ENCODE measurements at places on chromosomes 5 and 9. TPM values are rescaled to one million over a fixed set of nuclear protein-coding genes. Genes with fewer than 3 reads are reported as not detected.

The LHX3 gene
- not detected for total RNA-seq

The RORB gene
- total RNA-seq: 0.06 TPM

The CCDC192 gene
- total RNA-seq: 0.51 TPM

The FIBCD1 gene
- total RNA-seq: not detected

The THOC3 gene
- total RNA-seq: 15.6 TPM

The DNAJC25 gene
- total RNA-seq: 7.5 TPM

The ADRB2 gene
- total RNA-seq: 25.3 TPM

The SLC6A3 gene
- not detected for total RNA-seq

Data from mesenteric fat pad (tissue), 1 donor.